CD8-positive, alpha-beta T cell (primary cell): ENCODE measurements at places on chromosomes 6 and 20. TPM values are rescaled to one million over a fixed set of nuclear protein-coding genes. Genes with fewer than 3 reads are reported as not detected.

DNA sequence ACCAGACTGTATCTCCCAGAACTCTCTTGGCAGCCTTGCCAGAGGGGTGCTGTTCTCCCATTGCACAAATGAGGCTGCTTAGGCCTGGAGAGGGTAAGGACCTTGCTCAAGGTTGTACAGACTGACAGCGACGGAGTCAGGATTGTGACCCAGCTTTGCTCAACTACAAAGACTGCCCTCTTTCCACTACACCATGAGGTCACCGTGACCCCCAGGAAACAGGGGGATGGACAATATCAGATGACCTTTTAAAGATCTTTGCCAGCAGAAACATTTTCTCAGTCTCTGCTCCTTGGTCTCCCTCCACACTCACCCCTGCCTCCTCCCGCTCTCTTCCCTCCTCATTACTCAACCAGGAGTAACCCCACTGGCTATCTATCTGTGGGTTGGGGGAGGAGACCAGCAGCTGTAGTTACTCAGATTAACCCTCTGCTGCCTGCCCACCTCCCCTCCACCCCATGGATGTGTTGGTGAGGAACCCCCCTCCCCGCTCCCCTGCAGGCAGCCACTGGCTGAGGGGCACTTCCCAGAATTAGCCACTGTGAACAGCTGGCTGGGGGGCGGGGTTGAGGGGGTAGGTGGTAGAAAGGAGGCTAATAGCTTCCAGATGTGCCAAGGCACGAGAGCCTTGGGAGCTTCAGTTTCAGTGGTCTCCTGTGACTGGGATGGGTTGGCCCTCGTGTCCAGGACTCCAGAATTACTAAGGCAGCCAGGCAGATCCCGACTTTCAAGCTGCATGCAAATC lies 26.9 kb upstream of the MRPS18A start:
- DNase-seq, result no peak

Gene SCGN
- not detected for total RNA-seq

Gene MUC21
- total RNA-seq, result not detected

Gene APOBEC2
- total RNA-seq, result not detected

Gene ARMH2
- 0.44 TPM for total RNA-seq

Gene LGSN
- total RNA-seq, result not detected

- DNase-seq, result no peak
Measured at GRCh38 chr20:62832212-62832922, 15.5 kb downstream of the COL9A3 start.

- DNase-seq, result no peak
Measured at GRCh38 chr6:46220352-46221221, 49.8 kb upstream of the ENPP5 start.

- no peak for DNase-seq
Measured at GRCh38 chr20:45090481-45090880, 10.4 kb downstream of the KCNS1 start.

GRCh38 chr6:85612690-85613474 lies 19.2 kb upstream of the SNX14 start:
- DNase-seq, result no peak

DNA sequence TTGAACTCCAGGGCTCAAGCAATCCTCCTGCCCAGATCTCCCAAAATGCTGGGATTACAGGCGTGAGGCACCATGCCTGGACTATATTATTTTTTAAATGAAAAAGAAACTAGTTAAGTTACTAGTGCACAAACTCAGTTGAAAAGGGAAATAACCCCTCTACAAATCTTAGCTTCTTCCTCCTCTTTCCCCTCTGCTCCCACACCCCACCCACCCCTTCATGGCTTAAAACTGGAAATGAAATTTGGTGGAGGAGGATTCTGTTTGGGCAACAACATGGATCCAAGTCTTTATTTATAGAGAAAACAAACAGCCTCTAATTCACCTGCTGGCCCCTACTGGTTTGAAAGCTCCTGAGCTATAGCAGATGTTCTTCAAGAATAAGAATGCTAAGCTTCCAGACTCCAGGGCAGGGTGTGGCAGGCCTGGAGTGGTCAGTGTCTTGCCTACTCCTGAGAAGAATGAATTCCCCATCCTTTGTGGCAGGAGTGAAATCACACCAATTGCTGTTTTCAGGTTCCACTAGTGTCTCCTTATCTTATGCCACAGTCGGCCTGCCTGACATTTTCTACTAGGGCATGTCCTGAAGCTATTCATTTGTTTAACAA lies 73.5 kb downstream of the ZFP64 start:
- no peak for DNase-seq

GRCh38 chr20:15594158-15594695 lies 979.0 kb downstream of the KIF16B start:
- no peak for DNase-seq

DNA sequence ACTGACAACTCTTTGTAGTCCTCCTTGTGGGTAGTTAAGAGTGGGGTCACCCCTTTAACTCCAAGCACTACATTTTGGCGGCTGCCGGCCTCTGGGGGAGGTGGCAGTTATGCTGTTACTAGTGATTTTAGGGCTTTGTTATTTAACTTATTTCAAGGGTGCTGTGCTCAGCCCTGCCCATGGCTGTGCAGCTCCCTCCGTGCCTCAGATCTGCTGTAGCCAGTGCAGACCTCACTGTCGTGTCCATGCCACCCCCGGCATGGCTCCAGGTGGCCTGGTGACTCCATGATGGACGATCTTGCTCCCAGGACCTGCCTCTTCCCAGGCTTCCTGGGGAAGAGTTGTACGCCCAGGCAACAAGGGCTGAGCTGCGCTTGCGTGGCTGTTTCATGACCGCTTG lies 15.4 kb downstream of the UQCC2 start:
- no peak for DNase-seq

DNA sequence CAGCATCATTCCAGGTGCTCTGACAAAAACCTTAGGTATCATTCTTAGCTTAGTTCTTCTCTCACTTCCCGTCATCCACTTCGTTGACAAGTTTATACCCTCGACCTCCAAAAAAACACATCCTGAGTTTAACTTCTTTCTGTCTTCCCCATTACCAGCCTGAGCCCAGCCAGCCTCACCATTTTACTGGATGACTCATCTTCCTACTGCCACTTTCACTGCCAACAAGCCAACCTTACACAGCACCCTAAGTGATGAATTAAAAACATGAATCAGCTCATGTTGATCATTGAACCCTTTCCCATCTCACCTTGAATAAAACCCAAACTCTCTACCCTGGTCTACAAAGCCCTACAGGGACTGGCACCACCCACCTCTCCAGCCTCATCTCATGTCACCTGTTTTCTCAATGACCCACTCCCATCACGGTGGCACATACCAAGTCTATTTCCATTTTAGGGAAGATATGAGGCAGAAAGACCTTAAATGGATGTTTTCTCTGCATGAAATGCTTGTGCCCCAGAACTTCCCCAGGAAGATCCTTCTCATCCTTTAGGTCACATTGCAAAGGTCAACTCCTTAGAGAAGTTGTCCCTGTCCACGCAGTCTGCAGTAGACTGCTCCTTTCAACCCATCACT lies 9.9 kb upstream of the UST start:
- no peak for DNase-seq

DNA sequence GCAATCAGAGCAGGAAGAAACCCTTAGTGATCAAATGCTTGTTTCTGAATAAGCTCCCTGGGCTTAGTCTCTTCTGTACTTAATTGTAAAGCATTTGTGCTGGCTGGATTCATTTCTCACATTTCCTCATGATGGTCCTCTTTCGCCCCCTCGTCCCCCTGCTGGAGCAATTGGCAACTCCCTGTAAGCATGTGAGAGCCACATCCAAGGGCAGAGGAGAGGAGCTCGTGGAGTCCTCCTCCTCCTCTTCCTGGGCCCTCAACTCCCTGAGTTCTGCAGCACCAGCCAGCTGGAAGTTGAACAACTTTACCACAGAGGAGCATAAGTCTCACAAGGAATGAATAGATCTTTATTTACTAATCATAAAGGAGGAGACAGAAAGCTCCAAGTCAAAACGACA lies 12.6 kb downstream of the ANKEF1 start:
- DNase-seq, result no peak

DNA sequence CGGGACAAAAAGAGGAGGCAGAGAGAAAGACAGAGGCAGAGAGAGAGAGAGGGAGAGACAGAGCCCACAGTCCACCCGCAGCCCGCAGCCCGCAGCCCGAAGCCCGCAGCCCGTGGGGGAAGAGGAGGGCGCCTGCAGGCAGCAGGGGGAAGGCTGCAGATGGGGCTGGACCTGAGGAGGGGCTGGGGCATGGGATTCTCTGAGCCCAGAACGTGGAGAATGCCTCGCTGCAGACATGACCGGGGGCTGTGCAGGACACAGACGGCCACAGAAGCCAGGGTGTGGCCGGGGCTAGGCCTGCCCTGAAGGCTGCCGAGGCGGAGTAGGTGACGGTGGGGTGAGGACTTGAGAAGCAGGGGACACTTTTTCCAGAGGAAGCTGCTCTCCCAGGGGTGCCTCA lies 6.5 kb upstream of the SLCO4A1 start:
- DNase-seq, result no peak

DNA sequence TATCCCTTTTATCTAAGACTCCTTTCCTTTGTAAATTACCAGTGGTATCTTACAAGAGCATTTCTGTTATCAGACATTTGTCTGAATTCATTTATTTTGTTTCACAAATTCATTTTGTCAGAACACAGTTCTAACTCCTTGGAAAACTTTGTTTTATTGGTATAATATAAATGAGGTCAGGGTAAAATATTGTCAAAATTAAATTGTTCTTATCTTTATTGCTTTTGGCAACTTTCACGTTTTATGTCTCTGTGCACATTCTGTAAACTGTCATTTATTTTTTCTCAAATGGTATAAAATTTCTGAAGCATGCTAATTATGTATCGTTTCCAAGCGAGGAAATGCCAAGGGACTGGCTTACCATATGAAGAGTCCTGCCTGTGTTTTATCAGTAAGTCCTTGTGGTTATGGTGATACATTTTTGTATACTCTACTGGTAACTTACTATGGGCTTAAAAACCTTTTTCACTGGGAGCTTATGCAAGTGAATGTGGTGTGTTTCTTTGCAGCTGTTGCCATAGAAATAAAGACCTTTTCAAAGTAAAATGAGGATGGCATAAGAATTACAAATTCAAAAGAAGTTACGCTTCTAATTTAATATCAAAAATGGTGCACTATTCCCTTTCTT lies 214.2 kb downstream of the COL19A1 start:
- no peak for DNase-seq

Gene PLCB1
- 5.0 TPM for total RNA-seq

Gene ISM1
- total RNA-seq, result 0.24 TPM

Gene TNXB
- 13.8 TPM for total RNA-seq

- DNase-seq, result no peak
Measured at GRCh38 chr6:138795809-138796603, at the start of gene ECT2L. TSS of gene ECT2L (plus strand) at chr6:138796087. CDS start at chr6:138813275, 17,188 bp downstream.
